ENCODE measurements at places on chromosomes 3 and 15. TPM values are rescaled to one million over a fixed set of nuclear protein-coding genes. Genes with fewer than 3 reads are reported as not detected.

GRCh38 chr15:35697549-35698299, 151.8 kb upstream of the DPH6 start:
- DNase-seq = no peak
- no peaks in the 10 kb centered on the region for H3K36me3 ChIP-seq
- H3K27me3 ChIP-seq = no peaks in the 10 kb centered on the region
- peaks cover 55% of the 10 kb centered on the region for H3K4me1 ChIP-seq

GRCh38 chr3:107574650-107575049, 51.9 kb downstream of the BBX start:
- H3K4me3 ChIP-seq = no peak overlapping the region
- no peak for DNase-seq
- no peaks in the 10 kb centered on the region for H3K27me3 ChIP-seq
- no peaks in the 10 kb centered on the region for H3K36me3 ChIP-seq
- H3K4me1 ChIP-seq = no peaks in the 10 kb centered on the region

DNA sequence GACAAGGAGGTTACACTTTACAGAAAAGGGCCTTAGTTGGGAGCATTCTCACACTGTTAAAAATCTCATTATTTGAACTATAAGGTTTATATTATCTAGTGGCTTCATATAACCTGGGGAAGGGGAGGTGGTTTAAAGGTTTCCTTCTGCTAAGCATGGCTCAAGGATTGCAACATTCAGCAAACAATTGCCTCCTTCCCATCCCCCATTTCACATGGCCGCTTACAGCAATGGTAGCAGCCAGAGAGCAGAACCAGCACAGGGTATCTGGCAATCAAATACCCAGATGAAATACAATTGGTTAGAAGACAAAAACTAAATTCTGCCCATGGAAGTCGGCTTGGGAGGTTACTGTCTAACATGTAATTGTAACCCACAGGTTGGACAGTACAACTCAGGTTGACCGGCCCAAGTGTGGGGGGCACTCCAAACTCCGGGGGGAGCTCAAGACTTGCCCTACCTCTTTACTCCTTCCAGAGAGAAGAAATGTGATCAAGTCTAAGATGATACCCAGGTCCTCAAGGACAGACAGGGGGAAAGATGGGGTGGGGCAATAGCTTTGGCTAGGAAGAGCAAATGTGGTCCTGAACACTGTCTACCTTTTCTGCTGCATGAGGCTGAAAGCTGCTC, 15.5 kb downstream of the ETV5 start:
- no peak overlapping the region for H3K27ac ChIP-seq
- H3K27me3 ChIP-seq = no peaks in the 10 kb centered on the region
- H3K4me3 ChIP-seq = no peak overlapping the region

- no peak overlapping the region for H3K4me3 ChIP-seq
- H3K36me3 ChIP-seq = no peaks in the 10 kb centered on the region
- H3K4me1 ChIP-seq = no peaks in the 10 kb centered on the region
- no peak overlapping the region for H3K27ac ChIP-seq
- no peak for DNase-seq
Measured at GRCh38 chr3:173650596-173650995, 253.1 kb downstream of the NLGN1 start.

GRCh38 chr3:45029661-45030060, 3.6 kb downstream of the CLEC3B start:
- H3K4me1 ChIP-seq = no peaks in the 10 kb centered on the region
- peak overlapping the region; percentile 66 for H3K27ac ChIP-seq
- H3K4me3 ChIP-seq = no peak overlapping the region
- no peak for DNase-seq

- no peaks in the 10 kb centered on the region for H3K27me3 ChIP-seq
- no peak overlapping the region for H3K27ac ChIP-seq
- no peak overlapping the region for H3K4me3 ChIP-seq
Measured at GRCh38 chr3:89145995-89146394, 38.6 kb downstream of the EPHA3 start.

DNA sequence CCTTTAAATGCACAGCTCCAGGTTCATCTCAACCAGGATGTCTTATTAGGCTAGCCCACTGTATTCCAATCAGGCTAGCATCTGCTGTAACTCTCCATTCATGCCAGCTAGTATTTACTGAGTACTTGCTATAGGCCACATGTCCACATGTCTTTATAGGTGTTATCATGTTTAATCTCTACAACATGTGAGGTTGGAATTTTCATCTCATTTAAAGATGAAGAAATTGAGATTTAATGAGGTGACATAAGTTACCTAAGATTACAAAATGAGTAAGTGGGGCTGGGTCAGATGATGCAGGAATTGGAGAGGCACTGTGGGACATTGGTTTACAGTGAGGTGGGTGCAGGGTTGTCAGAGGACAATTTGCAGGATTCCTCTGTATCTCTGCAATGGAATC, 2.9 kb downstream of the IFT122 start:
- no peak overlapping the region for H3K4me3 ChIP-seq
- peaks cover 42% of the 10 kb centered on the region for H3K4me1 ChIP-seq
- peak overlapping the region; percentile 92 for H3K27ac ChIP-seq
- DNase-seq = no peak
- H3K27me3 ChIP-seq = no peaks in the 10 kb centered on the region
- no peaks in the 10 kb centered on the region for H3K36me3 ChIP-seq

- H3K4me3 ChIP-seq = peak overlapping the region; percentile 69
- no peak for DNase-seq
- no peaks in the 10 kb centered on the region for H3K27me3 ChIP-seq
- no peaks in the 10 kb centered on the region for H3K4me1 ChIP-seq
- H3K27ac ChIP-seq = peak overlapping the region; percentile 97
Measured at GRCh38 chr15:70098461-70099166, 897 bp upstream of the TLE3 start.

- no peaks in the 10 kb centered on the region for H3K27me3 ChIP-seq
- H3K4me1 ChIP-seq = no peaks in the 10 kb centered on the region
- H3K36me3 ChIP-seq = no peaks in the 10 kb centered on the region
- H3K4me3 ChIP-seq = no peak overlapping the region
Measured at GRCh38 chr15:86231864-86232721, 152.4 kb downstream of the AGBL1 start.

DNA sequence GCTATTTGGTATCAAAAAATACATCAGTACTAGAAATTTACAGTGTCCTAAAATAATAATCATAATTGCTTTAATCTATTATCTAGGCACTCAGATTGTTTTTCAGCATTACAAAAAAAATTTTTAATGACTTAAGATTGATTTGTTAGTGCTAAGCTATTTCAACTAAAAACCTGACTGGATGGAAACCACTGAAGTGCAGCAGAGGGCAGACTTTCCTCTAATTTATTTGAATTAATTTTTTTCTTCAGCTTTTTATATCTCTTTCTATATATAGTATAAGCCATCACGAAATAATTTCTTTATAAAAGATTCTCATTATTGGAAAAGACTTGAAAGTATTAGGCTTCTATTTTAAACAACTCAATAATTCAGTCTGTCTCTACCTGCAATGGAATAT, 131.4 kb downstream of the IQCH start:
- no peaks in the 10 kb centered on the region for H3K36me3 ChIP-seq
- H3K27ac ChIP-seq = no peak overlapping the region
- no peak overlapping the region for H3K4me3 ChIP-seq

DNA sequence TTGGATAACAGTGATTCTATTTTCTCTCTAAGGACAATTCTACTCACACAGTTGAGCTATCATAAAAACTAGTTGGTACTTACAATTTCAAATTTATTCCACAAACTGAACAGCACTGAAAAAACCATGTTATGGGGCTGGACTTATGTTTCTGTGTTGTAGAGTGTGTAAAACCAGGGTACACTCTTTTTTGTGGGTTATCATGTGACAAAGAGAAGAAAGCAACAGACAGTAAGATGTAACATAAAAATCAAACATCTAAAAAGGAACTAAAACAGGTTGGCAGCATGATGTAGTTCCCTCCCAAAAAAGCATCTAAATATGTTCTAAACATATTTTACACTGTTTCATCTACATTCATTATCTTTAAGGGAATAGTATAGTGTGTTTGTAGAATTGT, 757.9 kb downstream of the ROBO1 start:
- H3K4me1 ChIP-seq = no peaks in the 10 kb centered on the region
- H3K4me3 ChIP-seq = no peak overlapping the region
- no peak for DNase-seq
- no peak overlapping the region for H3K27ac ChIP-seq
- no peaks in the 10 kb centered on the region for H3K27me3 ChIP-seq
- no peaks in the 10 kb centered on the region for H3K36me3 ChIP-seq

DNA sequence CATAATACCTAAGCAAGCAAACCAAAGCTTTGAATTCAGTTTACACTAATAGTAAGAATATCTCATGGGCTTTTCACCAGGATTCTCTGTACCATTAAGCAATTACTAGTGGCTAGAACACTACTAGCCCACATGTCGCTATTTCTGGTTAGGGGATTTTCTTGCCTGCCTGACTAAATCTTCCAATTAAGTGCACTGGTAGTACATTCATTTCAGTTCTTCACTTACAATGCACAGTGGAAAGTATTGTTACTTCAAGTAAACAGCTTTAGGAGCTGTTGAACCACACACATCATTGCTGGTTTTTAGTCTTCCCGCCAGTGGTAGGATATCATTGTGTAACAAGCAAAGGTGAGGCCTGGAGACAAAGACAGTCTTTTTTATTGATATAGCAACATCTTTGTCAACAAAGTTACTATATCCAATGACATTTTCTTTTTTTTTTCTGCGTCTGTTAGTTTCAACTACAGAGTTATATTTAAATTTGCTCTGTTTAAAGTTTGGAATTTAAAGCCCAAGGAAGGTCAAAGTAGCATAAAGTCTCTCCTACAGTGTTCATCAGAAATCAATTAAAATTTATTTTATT, 826.8 kb upstream of the NR2F2 start:
- H3K27ac ChIP-seq = no peak overlapping the region
- H3K4me3 ChIP-seq = no peak overlapping the region
- no peaks in the 10 kb centered on the region for H3K36me3 ChIP-seq
- no peak for DNase-seq
- H3K27me3 ChIP-seq = no peaks in the 10 kb centered on the region

DNA sequence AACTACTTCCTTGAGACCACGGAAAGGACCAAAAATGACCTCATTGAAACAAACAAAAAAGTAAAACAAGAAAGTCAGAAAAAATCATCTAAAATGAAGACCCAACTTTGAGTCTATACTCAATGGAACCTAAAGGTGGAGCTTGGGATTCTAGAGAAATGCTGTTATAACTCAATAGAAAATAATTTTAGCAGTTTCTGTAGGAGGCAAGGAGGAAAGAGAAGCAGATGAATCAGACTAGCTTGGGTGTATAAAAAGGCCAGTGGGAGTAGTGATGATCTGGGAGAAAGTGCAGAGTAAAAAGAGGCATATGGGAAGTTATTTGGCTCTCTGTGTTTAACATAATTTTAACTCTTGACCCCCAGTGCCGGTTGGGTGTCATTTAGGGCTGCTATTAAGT, 94.4 kb downstream of the TMCO5A start:
- H3K27me3 ChIP-seq = no peaks in the 10 kb centered on the region
- no peaks in the 10 kb centered on the region for H3K36me3 ChIP-seq
- no peak for DNase-seq
- no peak overlapping the region for H3K4me3 ChIP-seq
- no peaks in the 10 kb centered on the region for H3K4me1 ChIP-seq

GRCh38 chr15:75195122-75195765, 6.4 kb upstream of the C15orf39 start:
- H3K36me3 ChIP-seq = no peaks in the 10 kb centered on the region
- H3K4me1 ChIP-seq = peaks cover 29% of the 10 kb centered on the region
- no peaks in the 10 kb centered on the region for H3K27me3 ChIP-seq
- no peak overlapping the region for H3K27ac ChIP-seq
- no peak overlapping the region for H3K4me3 ChIP-seq
- no peak for DNase-seq

GRCh38 chr3:128489927-128490649, 2.9 kb downstream of the GATA2 start:
- peaks cover 72% of the 10 kb centered on the region for H3K4me1 ChIP-seq
- peak overlapping the region; percentile 85 for H3K27ac ChIP-seq
- peak overlapping the region; percentile 54 for H3K4me3 ChIP-seq
- no peak for DNase-seq

DNA sequence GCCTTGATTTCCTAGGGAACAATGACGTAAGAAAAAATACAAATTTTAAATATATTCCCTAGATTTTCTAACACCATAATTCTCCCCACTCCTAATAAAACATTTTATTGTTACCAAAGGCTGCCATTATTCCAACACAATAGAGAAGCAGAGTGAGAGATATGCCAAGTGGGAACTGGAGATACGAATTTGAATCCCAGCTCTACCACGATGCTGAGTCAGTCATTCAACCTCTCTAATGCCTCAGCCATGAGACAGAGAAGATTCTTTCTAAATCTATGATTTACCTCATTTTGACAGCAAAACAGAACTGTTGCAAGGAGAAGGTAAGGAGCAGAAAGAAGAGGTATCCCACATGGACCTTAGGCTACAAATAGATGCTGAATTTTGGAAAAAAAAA, 112.5 kb downstream of the IGF2BP2 start:
- no peak overlapping the region for H3K4me3 ChIP-seq
- H3K36me3 ChIP-seq = no peaks in the 10 kb centered on the region
- no peaks in the 10 kb centered on the region for H3K4me1 ChIP-seq
- no peak for DNase-seq

DNA sequence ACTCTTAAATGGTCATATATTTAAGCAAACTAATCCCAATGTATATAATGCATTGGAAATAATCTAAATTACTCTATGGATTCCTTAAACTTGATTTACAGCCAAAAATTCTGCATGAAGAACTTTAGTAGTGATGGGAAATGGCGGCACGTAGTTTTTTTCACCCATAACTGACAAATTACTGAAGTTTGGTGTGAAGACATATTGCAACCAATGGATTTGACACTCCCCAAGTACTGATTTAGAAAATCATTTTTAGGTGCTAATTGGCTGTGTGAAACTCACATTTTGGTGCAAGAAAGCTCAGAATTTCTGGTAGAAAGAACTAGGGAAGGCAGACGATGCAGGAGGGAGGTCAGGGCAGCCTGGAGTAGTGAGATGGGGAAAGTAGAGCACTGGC, 19.3 kb upstream of the TMEM108 start:
- no peak overlapping the region for H3K27ac ChIP-seq
- no peaks in the 10 kb centered on the region for H3K36me3 ChIP-seq
- H3K27me3 ChIP-seq = no peaks in the 10 kb centered on the region
- no peak overlapping the region for H3K4me3 ChIP-seq
- H3K4me1 ChIP-seq = no peaks in the 10 kb centered on the region
- DNase-seq = no peak

DNA sequence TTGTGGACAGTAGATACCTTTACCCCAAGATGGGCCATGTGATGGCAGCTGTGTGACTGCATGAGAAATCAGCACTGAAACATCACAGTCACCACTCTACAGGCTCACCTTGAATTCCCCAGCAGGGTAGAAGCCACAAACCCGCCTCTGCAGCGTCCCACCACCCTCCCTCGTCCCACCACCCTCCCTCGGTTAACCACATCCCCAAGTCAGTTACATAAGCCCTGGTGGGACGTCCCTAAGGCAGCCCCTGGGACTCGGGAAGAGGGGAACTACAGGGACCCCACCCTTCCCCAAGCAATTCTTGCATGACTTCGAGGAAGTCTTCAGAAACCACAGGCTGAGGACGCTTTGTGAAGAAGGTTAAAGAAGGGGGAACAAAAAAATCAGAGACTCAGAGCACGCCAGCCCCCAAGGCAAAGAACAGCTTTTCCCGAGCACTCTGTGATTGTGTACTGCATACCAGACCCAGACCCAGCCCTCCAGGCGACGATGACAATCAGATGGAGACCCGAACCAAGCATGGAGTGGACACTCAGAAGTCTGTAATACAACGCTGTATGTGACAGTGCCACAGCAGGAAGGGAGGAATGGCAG, 60.5 kb downstream of the SH3BP5 start:
- H3K4me3 ChIP-seq = no peak overlapping the region
- DNase-seq = peak; percentile 75
- no peaks in the 10 kb centered on the region for H3K27me3 ChIP-seq
- H3K36me3 ChIP-seq = no peaks in the 10 kb centered on the region

The TBC1D5 gene
- total RNA-seq = 40.2 TPM

The CHAC1 gene
- 11.9 TPM for total RNA-seq

The CCR8 gene
- total RNA-seq = not detected

The ZDHHC19 gene
- total RNA-seq = not detected

The DUOXA1 gene
- total RNA-seq = 0.41 TPM

The PSTPIP1 gene
- 2.3 TPM for total RNA-seq

All from right atrium auricular region (tissue), 2 donors.